ENCODE measurements at places on chromosomes 5 and 9.

GRCh38 chr5:67643536-67643935 is 446.9 kb upstream of the CD180 start:
- DNase-seq = no peak

- no peak for DNase-seq
Observed at GRCh38 chr5:132032196-132032595, 20.7 kb upstream of the ACSL6 start.

- DNase-seq = no peak
Observed at GRCh38 chr5:36712706-36713105, 106.3 kb downstream of the SLC1A3 start.

GRCh38 chr9:19470567-19470966 is 61.8 kb downstream of the ACER2 start:
- no peak for DNase-seq

DNA sequence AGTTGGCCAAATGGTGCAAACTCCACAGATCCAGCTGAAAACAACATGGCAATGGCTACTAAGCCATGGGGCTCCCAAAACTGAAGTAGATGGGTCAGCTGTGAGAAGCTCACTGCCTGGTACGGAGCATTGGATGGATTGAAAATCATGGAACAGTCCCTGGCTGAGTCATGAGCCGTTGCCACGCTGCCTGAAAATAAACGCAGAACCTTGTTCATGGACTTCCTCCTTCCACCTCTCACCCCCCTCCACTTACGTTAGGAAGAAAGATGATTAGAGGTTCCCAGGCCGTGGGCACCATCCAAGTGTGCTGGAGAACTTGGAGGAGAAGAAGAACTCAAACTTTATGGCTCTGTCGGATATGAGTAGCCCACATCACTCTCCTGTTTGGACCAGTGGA is 6.8 kb upstream of the DIPK1B start:
- DNase-seq = no peak

DNA sequence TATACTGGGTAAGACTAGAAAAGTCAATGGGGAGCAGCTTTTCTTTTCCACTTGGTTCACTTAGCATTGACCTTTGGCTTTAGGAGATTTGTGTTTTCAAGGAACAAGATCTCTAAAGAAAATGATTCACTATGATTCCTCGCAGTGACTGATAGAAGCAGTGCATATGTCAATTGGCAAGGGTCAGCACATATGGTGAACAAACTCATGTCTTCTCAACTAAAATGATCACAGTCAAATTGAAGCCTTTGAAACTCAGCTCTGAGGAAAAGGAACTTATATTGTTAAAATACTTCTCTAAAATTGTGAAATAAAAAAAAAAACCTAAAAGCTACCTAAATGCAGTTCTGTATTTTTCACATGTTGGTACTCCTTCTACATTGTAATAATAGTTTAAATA is 43.2 kb upstream of the IL7R start:
- no peak for DNase-seq

- no peak for DNase-seq
Observed at GRCh38 chr5:73114044-73114688, 6.2 kb upstream of the TMEM171 start.

DNA sequence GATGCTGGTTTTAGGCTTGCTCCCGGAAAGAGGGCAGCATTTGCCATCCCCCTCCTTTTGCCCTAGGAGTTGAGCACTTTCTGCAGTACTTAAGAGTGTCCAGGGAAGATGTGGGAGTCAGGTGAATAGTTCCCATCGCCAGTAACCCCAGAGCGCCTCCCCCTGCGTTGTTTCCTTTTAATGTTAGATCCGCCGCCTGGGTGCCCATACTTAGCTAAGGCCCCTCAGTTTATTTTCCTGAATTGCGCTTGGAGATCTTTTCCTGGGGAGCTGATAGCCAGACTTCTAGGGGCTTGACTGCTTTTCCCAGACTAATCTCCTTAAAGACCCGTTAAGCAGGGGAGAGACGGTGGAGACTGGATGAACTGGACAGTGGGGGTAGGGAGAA is 377 bp upstream of the PCDHAC2 start:
- no peak for DNase-seq

GRCh38 chr5:72109625-72110024 is 2.4 kb downstream of the MAP1B start:
- no peak for DNase-seq

DNA sequence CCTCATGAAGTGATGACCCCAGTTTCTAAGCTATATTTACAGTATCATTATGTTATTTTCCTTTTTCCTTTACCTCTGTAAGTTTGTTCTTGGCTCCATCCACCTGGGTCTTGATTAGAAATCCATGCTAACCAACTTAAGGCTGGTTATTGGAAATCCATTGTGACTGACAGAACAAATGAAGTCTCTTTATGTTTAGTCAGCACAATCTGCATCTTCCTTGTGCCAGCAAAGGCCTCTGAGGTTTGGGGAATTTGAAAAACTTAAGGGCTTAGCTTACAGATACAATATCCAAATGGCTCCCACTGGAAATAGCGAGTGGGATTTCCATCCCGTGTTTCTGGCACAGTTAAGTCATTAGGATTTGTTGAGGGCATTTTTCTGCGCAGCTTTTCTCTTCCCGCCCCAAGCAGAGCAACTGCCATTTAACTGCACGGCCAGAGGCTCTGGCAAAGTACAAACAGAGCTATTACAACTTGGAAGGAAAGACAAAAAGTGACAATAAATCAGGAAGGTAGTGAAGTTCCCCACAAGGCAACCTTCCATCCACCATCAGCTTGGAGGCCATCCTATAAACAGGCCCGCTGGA is 64.2 kb downstream of the DCP2 start:
- DNase-seq = no peak

DNA sequence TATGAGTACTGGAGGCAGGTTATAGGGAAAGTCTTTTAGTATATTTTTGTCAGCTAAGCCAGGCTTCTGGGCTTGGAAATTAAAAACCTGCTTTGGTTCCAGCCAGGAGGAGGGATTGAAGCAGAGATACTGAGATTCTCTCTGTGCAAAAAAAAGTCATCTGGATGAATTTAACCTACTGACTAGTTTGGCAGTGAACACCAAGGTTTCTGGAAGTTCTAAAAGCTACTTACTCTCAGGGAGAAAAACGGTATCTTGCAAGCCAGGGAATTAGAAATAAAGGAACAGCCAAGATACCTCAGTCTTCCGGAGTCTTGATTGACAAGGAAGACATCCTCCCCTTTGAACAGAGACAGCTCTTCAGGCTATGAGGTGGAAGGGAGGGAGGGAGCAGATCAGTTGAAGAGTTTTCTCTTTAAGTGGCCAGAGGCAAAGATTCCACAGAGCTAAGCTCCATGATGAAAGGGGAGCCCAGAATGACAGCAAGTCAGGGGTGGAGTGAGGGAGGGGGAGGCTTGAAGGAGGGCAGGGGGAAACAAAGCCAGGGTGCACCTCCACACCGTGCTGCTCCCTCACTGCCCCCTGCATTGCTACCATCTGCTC is 8.3 kb upstream of the ZBTB34 start:
- no peak for DNase-seq

DNA sequence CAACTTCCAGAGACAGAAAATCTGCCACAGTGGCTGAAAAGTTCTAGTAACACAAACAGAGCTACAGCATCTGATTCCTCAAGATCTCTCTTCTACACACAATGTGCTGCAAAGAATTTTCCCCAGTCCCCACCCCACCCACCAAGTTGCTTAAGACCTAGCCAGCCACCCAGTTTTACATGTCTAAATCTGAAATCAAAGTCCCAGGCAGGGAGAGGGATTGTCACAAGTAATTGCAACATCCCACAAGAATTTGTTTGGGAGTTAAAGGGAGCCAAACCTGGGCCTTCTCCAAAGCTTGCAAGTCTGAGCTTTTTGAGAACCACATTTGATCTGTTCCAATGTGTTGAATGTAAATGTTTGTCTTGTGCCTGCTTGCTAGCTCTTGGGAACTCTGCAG is 15.5 kb downstream of the IGIP start:
- no peak for DNase-seq

GRCh38 chr5:74725331-74725730 is 40.3 kb downstream of the HEXB start:
- DNase-seq = no peak

DNA sequence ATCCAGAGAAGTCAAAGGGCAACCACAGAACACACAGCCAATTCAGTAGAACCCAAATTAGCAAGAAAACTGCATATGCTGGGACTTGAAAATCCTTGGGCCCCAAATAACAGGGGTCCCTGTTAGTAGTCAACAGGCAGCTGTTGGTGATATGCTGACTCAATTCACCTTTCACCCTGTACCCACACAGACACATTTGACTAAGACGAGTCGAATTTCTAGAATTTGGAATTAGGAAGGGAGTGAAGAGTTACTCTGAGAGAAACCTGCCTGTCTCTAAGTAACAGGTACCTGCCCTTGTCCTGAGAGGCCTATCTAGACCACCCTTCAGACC is 821 bp upstream of the VCP start:
- DNase-seq = no peak

DNA sequence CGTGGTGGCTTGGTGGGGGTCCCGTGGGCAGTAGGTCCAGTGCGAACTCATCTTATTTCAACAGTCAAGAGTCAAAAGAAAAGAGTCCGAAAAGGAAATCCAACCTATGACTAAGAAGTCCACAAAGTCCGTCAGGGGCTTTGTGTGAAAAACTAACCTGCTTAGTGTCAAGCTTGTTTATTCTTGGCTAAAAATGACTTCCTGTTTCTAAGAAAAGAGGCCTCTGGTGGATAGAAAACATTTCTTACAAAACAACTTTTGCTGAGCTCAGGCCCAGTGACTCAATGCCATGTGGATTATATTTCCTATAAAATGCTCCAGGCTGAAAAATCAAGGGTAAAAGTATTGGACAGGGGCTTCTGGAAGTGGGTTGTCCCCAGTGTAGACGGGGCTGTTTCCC is 105.9 kb downstream of the GADD45G start:
- DNase-seq = no peak

GRCh38 chr9:13948037-13948436 is 365.9 kb downstream of the NFIB start:
- DNase-seq = no peak

GRCh38 chr9:133855802-133856521 is 117.8 kb upstream of the SARDH start:
- DNase-seq = no peak

GRCh38 chr5:65163698-65164097 is 318.0 kb downstream of the ADAMTS6 start:
- DNase-seq = no peak

DNA sequence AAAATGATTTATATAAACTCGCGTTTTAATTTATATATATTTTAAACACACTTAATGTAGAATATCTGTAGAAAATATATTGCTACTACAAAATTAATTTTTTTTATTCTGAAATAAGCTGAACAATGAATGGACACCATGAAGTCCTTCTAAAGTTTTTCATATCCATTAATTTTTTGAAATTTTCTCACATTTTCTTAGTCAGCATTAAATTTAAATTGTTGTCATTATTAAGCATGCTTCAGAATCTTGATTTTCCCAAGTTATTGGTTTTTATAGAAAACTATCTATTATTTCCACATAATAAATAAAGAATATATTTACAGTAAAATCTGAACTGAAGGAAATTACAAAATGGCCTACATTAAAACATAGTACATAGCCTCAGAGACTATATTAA is 1314.9 kb upstream of the CDH6 start:
- DNase-seq = no peak

- no peak for DNase-seq
Observed at GRCh38 chr9:111736714-111737113, 58.0 kb downstream of the SHOC1 start.

DNA sequence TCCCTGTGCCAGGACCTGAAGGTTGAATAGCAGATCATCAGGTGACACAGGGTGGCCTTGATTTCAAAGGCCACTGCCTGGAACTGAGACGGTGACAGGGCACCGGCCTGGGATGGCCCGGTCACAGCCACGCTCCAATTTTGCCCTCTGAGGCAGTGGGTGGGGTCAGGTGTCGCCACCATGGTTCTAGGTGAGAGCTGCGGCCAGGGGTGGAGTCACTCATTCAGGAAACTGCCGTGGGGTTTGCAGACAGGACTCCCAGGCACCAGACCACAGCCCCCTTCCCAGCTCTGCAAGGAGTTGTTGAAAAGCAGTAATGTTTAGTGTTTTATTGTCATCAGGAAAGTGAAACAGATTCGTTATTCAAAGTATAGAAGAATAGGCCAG is 17.3 kb upstream of the RNU6ATAC start:
- no peak for DNase-seq

GRCh38 chr9:73265876-73266275 is 114.2 kb downstream of the ANXA1 start:
- no peak for DNase-seq

DNA sequence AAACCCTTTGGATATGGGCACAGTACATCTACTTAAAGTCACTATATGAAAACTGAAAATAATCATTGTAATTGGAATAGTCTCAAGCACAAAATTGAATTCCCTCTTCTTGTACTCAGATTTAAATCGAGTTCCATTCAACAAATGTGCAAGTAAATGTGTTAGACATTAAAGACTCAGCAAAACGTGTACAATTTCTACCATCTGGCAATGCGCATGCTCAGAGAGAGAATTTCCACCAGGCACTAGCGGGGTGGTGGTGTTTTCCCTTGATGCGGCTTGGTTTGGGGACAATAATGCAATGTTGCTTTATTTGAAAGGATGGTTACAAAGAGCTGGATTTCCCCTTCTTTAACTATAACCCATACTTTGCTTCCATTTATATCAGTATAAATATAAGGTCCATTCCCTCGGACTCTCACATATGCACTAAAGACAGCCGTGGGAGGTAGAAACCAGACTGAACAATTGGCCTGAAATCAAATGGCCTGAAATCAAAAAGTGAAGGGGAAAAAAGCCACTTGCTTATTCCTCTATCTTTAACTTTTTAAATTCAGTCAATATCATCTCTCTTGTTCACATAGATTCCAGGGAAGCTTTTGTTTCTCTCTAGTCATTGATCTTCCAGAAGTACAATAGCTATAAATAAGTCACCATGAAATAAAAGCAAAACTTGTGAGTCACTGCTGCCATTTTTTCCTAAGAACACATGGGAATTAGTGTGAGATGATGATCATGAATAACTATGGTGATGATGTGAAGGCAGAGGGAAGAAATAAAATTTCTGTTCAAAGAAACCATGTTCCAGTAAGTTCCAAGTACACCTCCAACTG is 59.2 kb downstream of the ADAMTS12 start:
- no peak for DNase-seq

DNA sequence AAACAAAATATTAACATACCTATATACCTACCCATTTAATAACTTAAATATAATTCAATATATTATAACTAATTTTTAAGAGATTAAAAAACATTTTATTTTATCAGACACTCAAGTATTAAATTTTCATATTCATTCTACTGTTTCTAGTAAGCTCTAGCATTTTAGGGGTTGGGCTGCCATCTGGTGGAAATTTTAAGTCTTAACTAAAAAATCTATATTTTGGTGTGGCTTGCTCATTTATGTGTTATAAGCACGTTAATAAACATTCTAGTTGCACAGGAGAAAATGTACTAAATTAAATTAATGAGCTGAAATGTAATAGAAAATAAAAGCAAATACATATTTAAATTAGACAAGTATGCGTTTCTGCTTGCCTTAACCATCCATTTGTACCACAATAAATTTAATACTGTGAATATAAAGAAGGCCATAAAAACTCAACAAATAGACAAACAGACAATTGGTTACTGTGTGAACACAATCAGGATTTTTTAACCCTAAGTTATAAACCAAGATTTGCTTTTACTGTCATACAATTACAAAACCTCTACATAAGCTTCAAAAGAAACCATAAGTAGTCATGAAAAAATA is 1728.3 kb upstream of the CDH9 start:
- no peak for DNase-seq
